ENCODE measurements at places on chromosomes 16 and 17.

- no peak for DNase-seq
These were observed at the start of gene ALOX15 for GRCh38 chr17:4641297-4642195. TSS of gene ALOX15 (minus strand) at chr17:4641678. CDS start at chr17:4641651, 27 bp downstream.

GRCh38 chr16:85767531-85767930 lies 16.6 kb upstream of the C16orf74 start:
- DNase-seq = no peak

GRCh38 chr17:42845918-42846593 lies 1.7 kb downstream of the AOC2 start:
- no peak for DNase-seq

DNA sequence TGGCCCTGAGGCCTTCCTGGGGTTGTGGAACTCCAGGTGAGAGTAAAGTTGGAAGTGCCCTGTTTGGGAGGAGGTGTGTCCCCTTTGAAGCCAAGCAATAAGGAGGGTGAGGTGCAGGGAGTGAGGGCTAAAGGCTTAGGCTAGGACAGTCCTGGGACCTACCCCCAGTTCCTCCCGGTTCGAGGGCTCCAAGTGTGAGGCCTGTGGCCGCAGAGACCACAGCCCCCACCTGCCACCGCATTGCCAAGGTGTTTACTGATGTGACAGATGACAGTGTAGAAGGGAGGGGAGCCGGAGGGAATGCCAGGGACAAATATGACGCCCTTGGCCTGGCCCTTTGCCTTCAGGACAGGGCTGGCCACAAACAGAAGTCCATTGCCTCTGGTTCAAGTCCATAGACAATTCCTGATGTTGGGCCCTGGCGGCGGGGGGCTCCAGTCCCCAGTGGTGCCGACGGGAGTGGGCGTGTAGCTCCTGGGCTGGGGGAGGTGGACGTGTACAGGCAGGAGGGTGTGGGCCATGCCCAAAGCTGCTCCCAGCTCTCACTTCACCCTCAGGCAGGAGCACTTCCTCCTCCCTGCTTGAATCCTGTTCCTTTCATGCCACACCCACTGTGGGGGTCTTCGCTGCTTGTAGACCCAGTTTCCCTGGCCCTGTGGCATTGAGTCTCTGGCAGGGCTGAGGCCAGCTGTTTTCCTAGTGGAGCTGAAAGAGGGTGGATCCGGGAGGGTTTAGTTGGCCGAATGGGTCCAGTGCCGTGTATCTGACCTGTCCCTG lies 3.2 kb downstream of the ADORA2B start:
- no peak for DNase-seq

GRCh38 chr17:75301502-75302206 lies 12.4 kb upstream of the SLC25A19 start:
- no peak for DNase-seq

- DNase-seq = no peak
These were observed 16.4 kb downstream of the PIMREG start for GRCh38 chr17:6460531-6461161.

- DNase-seq = no peak
These were observed 60.6 kb downstream of the BEAN1 start for GRCh38 chr16:66487580-66488275.

DNA sequence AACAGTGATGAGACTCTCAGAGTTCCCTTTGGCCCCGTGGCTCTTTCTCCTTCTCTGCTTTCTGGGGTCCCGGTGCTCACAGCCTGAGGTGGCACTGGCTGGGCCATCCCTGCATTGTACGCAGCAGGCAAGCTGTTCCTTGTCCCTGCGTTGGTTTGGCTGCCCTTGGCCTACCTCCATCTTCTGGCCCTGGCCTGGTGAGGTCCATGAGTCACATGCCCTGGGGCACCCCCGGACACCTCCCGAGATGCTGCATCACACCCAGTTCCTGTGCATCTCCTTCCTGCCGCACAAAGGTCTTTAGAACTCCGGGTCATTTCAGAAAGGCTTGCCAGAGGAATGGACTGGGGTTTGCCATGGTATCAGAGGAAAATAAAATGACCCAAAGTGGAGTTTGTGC lies 9.5 kb downstream of the SULT1A2 start:
- DNase-seq = no peak

- no peak for DNase-seq
These were observed 36.2 kb downstream of the RGS9 start for GRCh38 chr17:65173284-65173793.

DNA sequence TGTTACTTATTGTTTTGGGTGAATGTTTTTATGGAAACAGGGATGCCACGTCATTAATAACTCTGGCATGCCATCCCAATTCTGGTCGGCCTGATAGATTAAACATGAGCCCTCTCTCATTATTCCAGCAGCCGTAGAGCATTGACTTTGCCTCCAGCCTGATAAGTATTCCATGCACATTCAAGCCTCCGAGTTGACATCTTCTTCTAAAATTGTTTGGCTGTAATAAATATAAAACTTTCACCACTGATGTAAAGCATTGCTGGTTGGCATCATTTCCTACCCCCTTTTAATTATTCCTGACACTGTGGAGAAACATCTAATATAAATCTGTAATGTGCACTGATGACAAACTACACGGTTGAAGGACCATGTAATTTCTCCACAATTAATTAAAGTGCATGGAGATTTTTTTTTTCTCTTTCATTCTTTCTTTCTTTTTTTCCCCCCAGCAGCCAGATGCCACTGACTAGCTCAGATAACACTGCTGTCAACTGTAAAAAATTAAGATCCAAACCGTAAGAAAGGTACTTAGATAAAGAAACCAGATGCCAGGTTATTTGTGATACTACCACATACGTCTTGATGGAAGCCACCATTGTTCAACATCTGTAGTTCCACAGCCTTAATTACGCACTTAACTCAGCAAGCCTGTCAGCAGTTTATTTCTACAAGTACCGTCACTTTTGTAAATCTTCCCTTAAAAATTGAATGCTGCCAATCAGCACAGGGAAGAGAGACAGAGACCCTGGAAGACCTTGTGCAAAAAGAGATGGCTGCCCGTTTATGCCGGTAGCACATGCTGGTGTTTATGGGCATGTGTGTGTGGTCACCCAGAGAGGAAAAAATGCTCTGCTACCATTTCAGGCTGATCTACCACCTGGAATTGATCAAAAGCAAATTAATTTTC lies 237.7 kb downstream of the IRX3 start:
- no peak for DNase-seq

- no peak for DNase-seq
These were observed 3.1 kb upstream of the JPT2 start for GRCh38 chr16:1674751-1675664.

DNA sequence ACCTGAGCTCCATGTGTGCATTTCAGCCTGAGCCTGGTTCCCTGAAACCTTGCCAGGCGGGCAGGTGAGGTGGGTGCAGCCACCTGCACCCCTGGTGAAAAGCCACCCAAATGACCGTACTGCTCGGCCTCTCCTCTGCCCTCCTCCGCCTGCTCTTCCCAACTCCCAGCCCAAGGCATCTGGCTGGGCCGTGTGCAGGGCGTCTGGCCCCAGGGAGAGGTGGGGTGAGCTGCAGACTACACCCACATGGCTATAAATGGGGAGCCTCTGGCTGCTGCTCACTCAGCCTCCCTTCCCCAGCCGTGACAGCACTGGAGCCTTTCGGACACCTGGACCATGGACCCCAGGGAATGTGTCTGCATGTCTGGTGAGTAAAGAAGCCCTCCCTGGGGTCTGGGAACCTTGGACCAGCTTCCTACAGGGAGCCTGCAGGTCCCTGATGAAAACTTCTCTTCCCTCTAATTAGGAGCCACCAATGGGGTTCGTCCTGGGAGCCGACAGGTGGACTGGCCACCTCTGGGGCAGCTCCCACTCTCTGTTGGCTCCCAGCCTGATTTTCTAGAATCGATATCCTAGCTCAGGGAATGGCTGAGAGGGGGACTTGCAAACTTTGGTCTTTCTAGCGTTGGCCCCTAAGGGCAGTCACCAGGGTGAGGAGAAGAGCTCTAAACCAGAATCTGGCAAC lies at the start of gene MT4:
Gene MT4 (plus strand): TSS at position 281 of the 685 bp plus-strand sequence. CDS start 56 bp downstream, at position 337.
- DNase-seq = no peak

GRCh38 chr16:17784073-17784472 lies 313.3 kb upstream of the XYLT1 start:
- DNase-seq = no peak

DNA sequence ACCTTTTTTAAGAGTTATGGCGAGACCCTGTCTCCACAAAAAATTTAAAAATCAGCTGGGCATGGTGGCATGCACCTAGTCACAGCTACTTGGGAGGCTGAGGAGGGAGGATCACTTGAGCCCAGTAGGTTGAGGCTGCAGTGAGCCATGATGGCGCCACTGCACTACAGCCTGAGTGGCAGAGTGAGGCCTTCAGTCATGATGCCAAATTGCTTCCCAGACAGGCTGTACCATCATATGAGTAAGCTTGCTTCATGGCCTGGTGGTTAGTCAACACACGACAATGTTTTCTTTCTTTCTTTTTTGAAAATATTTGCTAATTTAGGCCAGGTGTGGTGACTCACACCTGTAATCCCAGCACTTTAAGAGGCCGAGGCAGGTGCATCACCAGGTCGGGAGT lies 12.5 kb downstream of the NTAN1 start:
- no peak for DNase-seq

DNA sequence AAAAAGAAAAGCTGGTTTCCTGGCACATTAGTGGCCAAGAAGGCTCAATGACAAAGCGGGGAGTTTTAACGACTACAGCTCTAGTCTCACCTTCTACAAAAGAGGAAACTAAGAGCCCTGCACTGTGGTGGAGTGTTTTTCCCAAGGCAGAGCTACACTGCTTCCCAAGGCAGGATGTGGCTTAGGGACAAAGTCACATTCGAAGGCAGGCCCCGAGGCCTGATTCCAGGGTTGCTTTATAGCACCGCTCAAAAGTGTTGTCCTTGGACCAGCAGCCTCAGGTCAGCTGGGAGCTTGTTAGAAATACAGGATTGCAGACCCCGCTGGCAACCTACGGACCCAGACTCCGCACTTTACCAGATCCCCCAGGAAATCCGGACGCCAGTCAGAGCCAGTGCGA lies 23.8 kb downstream of the TMEM92 start:
- no peak for DNase-seq
